ENCODE measurements at places on chromosomes 3 and 15.

DNA sequence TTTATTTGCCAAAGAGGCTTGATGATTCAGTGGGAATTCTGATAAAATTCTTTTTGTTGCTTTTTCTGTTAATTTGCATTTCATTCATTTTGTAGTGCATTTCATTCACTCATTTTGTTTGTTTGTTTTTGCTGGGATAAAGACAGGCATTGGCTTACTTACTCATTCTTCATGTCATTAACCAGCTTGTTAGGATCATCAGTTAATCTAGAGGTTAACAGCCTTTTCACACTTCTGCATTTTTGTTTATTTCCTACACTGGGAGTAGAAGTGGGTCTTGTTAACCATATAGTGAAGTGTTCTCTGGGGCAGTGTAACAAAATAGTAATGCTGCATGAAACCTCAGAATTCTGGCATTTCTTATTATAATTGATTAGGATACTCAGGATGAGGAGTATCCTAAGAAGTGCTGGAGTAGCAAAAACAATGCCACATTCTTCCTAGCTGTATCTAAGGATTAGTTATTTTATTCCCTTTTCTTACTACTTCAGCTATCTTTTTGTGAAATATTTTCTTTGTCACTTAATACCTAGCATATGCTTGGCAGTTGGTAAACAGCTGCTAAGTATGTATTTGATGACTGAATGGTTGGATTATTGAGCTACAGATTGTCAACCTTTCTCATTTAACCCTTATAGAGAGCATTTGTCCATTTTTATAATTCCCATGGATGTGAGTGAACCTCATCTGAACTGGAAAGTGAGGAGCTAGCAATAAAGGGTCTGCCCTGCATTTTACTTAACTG is 135.7 kb upstream of the LRRFIP2 start:
- DNase-seq: no peak

DNA sequence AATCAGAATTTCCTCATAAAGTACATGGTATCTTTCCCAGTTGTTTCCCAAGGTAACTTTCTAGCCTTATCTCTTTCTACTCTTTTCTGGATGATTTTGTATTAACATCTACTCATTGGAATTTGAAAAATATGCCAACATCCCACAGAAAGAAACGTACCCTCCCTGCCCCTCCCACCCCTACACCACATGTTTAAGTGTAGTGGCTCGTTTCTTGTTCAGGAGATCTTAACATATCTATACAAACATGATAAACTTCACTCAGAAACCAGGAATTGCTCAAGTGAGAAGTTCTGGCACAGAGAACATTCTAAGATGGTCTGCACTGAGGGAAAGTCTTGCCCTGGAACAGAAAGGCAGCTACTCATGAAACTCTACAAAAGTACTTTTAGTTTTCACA is 404.7 kb downstream of the SOX2 start:
- DNase-seq: no peak

- no peak for DNase-seq
Observed at GRCh38 chr3:78858174-78858573, 909.6 kb downstream of the ROBO1 start.

GRCh38 chr3:16051691-16052090 is 122.8 kb upstream of the GALNT15 start:
- no peak for DNase-seq

DNA sequence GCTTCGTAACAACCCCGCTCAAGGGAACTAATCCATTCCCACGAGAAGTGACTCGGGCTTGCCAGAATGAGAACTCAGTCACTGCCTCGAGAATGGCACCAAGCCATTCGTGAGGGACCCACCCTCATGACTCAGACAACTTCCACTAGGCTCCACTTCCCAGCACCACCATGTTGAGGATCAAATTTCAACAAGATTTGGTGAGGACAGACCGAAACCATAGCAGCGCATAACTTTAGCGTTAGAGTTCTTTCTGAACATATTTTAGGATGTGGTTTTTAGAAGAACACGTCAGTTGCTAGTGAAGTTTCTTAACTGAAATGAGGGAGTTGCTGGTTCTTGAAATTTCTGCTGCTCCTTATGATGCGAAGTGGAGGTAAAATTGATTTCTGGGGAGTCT is 13.5 kb downstream of the PTPRG start:
- no peak for DNase-seq

- DNase-seq: no peak
Observed at GRCh38 chr3:129231331-129232119, 17.9 kb upstream of the COPG1 start.

DNA sequence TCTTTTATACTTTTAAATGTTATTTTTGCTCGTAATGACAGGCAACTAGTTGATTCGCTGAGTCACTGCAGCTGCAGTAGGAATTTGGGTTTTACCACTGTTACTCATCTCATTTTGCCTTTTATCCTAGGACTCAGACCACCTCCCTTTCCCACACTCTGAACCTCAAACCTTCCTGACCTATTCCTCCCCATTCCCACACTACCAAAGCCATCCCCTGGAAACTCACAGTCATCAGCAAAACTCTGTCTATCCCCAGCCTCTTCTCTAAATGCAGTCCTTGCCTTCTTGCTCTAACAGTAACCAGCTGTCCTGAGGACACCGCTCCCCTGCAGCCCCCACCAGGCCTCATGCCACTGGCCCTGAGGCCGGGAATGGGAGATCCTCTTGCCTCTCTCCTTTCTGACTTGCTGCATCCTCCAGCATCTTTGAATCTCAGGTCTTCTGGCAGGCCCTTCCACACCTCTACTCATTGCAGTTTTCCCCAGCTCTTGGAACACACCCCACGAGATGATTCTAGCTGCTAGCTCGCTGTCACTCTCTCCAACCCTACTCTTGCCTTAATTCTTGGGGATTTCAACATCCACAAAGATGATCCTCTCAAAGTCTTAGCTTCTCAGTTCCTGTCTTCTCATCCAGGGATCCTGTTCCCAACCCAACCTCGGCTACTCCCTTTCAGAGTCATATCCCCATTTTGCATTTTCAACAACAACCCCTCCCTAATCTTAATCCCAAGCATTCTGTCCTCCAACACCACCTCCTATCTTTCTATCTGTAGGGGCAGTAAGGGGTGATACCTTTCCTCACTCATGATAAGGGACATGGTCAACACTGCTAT is 55.9 kb upstream of the C3orf80 start:
- no peak for DNase-seq

- DNase-seq: peak; percentile 52
Observed at GRCh38 chr3:33717866-33718594, at the start of gene CLASP2. TSS of gene CLASP2 (minus strand) at chr3:33718254. CDS start at chr3:33718002, 252 bp downstream.

DNA sequence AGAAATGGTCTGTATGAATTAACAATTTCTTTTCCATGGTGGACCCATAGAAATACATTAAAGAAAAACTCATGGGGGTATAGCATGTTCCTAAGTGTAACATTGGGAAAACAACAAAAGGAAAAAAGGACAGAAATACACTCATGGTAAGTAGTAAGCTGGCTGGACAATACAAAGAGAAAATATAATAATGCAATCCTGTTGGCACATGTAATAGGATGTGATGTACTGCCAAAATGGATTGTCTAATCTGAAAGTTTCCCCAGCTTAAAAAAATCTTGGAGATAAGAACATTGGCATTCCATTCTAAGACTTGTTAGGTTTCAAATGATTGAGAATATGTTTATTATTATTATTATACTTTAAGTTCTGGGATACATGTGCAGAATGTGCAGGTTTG is 128.1 kb downstream of the MBNL1 start:
- no peak for DNase-seq

DNA sequence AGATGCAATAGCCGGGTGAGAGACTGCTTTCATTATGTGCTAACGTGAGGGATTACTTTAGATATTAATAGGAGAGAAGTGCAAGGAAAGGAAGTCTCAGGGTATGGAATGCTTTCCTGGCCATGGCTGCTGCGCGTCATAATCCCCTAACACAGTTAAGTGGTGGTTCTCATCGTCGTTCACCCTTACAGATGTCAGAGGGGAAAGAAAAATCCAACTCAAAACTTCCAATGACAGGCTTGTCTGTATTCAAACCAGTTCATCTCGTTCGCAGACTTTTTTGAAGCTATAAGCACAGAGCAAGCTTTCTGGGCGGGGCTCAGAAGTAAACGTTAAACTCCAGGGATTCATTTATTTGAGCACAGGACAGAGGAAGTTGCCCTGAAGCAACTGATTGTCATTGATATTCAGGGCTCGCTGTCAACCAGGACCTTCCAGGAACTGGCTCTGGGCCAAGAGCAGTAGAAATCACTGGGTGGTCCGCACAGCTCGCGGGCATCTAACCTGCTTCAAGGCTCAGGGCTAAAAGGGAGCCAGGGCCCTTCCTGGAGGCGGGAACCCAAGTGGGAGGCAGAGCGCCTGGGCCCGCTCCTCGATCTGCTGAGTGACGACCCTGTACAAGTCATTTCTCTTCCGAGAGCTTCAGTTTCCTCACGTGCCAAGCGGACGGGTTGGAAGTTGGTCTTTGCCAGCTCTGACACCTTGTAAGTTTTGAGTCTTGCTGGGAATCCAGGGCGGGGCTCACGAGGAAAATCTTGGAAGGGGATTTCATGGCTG is 1.1 kb upstream of the LPP start:
- DNase-seq: no peak

- no peak for DNase-seq
Observed at GRCh38 chr3:171811295-171811912, 1.1 kb upstream of the PLD1 start.

DNA sequence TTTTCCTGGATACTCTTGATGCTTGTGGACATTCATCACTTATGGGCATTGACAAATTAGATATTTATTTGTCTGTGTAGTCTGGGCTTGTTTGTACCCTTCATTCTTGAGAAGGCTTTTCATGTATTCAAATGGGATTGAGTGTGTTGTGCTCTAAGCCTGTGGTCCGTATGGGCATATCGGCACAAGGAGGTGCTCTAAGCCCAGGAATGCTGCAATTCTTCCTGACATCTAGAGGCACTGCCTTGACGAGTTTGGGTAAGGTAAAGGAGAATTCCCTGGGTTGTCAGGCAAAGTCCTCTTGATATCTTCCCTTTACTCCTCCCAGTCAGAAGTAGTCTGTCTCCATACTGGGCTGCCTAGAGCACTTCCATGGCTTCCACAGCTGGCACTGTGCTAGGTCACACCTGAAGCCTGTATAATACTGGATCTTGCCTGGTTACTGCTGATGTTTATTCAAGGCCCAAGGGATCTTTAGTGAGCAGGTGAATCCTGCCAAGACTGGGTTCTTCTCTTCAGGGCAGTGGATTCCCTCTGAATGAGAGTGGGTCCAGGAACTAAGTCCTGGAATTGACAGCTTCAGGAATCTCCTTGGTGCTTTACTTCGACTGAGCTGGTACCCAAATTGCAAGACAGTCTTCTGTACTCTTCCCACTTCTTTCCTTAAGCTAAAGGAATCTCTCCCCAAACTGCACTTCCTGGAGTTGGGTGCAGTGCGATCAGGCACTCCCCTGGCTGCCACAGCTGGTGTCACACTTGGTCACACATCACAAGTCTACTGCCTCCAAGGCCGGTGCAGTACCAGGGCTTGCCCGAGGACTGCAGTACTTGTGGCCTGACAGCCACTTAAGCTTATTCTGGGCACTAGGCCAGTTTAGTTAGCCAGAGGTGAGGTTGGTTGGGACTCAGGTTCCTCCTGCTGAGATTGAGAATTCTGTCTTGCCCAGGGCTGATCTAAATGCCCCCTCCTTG is 46.0 kb downstream of the GALK2 start:
- DNase-seq: peak; percentile 28

All from NCI-H2107 (cell line).